ENCODE measurements at places on chromosomes 4 and X.
A peak's percentile ranks its signal among the peaks of the same experiment; 100 is the strongest.

DNA sequence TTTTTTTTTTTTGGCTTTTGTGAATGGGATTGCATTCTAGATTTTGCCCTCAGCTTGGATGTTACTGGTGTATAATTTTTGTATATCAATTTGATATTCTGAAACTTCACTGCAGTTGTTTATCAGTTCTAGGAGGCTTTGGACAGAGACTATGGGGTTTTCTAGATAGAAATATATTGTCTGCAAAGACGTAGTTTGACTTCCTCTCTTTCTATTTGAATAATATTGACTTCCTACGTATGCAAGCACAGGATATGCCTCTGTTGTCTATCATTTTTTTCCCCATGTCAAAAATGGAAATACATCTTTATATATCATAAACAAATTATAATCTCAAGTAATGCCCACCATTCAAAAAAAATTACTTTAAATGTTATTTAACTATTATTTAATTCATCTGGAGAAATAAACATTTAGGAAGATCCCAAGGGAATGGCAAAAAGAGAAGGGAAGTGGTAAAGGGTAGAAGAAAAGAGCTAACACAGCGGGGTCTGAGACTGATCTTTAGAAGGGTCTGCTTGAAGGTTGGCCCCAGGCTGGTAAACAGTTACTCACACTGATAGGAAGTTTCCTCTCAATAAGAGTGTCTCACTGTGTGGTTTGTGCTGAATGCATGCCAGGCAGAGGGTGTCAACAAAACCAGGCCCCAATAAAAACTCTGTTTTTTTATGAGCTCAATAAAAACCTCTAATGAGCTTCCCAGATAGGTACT, 35.7 kb downstream of the ZNF518B start:
- DNase-seq: peak; percentile 5

DNA sequence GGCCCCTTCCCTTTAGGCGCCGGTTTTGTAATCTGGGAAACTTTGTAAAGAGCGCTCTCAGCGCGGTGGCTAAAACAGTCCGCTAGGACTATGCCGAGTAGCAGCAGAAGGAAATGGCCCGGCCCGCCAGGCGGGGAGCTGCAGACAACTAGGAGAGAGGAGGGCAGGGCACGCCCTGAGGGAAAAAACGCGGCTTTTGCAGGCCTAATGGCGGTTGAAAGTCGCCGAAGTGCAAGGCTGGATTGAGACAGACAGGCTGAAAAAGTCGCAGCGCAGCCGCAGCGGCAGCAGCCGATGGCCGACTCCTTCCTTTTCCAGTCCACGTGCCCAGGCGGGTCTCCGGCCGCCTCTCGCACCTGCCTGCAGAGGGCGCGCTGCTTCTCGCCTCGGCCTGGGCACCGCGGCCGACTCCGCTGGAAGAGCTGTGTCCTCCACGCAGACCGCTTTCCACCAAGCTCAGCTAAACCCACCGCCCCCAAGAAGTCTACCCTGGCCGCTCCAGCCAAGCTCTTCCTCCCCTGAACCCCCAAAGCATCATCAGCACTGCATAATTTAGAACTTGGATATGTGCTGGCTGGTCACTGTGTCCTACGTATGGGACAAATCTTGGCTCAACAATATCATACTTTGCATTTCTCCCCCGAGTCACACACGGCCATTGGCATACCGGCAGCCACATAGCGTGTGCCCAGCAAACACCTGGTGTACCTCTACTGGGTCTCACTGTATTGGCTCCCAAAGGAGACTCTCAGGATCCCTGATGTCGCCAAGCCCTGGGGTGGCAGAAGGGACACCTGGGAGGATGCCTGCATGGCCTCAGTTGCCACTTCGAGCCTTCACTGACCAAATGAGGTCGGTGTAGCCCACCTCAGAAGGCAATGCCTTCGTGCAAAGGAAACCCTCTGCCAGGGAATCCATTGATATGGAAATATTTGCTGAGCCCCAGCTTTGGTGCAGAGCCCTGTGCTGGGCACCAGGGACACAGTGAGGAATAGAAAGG, 14.5 kb downstream of the SLC25A5 start:
- DNase-seq: peak; percentile 16

- DNase-seq: no peak
Measured at GRCh38 chr4:168882650-168883233, 127.3 kb downstream of the CBR4 start.

DNA sequence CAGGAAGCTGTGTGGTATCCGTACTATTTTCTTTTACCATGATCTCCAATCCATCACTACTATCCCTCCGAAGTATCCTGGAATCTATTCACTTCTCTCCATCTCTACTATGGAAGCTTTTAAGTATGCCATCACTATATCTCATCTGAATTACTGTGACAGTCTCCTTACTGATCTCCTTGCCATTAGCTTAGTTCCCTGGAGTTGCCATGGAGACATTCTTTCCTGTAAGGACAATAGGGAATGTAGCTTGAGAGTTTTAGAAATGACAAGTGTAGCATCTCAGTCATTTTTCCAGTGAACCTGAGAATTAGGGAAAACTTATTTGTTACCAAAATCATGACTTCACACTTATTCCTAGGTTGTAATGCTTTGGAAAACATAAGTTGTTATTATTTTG, 86.3 kb downstream of the HPGD start:
- no peak for DNase-seq
